ENCODE measurements at places on chromosomes 1 and 21. TPM values are rescaled to one million over a fixed set of nuclear protein-coding genes. Genes with fewer than 3 reads are reported as not detected.

The RGS1 gene
- not detected for total RNA-seq

The TMEM125 gene
- 0.15 TPM for total RNA-seq

The PRAMEF5 gene
- total RNA-seq, result not detected

The MATN1 gene
- 0.23 TPM for total RNA-seq

The PADI3 gene
- total RNA-seq, result not detected

The NGF gene
- total RNA-seq, result 1.5 TPM

The CLDN8 gene
- total RNA-seq, result not detected

The S100A14 gene
- 0.30 TPM for total RNA-seq

Measured in smooth muscle cell of the coronary artery (primary cell).